ENCODE measurements at places on chromosomes 2 and 18.

GRCh38 chr2:69175790-69176715 lies 163.1 kb downstream of the ANTXR1 start:
- DNase-seq: no peak

DNA sequence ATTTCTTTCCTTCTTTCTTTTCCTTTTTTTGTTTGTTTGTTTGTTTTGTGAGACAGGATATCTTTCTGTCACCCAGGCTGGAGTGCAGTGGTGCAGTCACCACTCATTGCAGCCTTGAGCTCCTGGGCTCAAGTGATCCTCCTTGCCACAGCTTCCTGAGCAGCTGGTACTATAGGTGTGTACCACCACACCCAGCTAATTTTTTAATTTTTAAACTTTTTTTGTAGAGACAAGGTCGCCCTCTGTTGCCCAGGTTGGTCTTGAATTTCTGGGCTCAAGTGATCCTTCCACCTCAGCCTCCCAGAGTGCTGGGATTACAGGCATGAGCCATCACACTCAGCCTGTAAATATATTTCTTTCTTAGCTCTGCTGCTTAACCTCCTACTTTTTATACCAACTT lies 83.4 kb upstream of the CYP20A1 start:
- peak; percentile 18 for DNase-seq

DNA sequence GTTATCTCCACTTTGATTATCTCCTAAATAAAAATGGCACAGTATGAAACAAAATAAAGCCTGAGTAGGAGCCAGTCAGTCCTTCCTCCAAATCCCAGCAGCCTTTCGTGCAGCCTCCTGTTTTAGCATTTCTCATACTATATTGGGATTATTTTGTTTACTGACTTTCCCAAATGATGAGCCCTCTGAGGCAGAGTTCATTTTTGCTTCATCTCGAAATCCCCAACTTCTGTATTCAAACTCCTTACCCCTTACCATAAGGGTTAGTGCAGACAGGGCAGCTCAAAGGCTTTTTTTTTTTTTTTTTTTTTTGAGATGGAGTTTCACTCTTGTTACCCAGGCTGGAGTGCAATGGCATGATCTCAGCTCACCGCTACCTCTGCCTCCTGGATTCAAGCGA lies 113.3 kb upstream of the FOSL2 start:
- no peak for DNase-seq

- no peak for DNase-seq
These were observed 1583.4 kb upstream of the PIK3C3 start for GRCh38 chr18:40371673-40372072.

DNA sequence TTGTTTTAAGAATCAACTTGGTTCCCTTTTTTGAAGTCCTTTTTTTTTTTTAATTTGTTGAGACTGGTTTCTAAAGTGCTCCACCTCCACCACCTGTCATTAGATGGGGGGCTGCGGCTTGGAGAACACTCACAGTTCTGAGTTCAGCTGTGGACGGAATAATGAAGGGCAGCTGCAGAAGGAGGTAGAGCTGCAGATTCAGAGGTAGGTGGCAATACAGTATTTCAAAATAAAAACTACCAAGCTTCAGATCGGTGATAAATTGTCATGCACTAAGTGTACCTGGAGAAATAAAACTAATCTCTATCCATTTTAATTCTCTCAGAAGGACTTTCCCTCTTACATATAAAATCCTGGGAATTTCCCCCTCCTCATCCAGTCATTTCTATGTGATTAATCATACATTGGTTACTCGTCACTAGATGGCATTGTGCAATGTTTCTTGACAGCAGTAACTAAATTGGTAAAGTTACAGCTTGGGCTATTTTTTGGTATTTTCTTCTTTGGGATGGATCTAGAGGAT lies 81.1 kb upstream of the SLC39A10 start:
- peak; percentile 47 for DNase-seq

DNA sequence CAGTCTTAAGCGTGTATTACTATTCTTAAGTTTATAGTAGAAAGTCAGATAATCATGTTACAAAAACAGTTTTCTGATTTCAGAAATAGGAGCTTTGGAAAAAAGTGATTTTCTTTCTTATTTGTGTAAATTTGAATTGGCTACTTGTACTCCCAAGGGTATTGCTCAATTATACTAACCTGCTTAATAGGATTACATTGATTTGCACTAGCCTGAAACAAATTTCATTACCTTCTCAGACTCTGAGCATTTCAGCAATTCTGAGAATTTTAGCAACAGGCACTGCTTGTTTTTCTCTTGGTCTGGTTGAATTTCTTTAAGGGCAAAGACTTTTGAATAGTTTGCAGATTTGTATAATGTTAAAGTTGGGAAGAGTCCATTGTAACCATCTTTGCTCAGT lies 87.2 kb upstream of the NXPH2 start:
- no peak for DNase-seq

- DNase-seq: no peak
These were observed 66.2 kb downstream of the APOB start for GRCh38 chr2:20977520-20978180.

- DNase-seq: no peak
These were observed 393.8 kb upstream of the CYRIA start for GRCh38 chr2:17059458-17059857.

GRCh38 chr2:235746257-235746934 lies 252.6 kb downstream of the AGAP1 start:
- DNase-seq: peak; percentile 58

DNA sequence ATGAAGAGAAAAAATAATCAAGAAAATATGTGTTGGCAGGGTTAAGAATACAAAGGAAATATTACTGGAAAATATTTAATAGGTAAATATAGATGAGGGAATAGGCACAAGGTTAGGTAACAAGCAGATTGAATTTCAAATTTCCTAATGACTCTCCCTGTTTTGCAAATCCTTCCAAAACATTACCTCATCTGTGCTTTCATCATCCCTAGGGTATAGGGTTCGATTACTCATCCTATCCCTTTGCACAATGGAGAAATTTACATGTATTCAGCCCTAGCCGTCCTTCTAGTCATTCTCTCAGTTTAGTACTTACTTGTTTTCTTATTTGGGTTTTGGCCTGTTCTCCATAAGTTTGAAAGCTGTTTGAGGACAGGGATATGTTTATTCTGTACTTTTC lies 864.6 kb upstream of the FSHR start:
- no peak for DNase-seq

DNA sequence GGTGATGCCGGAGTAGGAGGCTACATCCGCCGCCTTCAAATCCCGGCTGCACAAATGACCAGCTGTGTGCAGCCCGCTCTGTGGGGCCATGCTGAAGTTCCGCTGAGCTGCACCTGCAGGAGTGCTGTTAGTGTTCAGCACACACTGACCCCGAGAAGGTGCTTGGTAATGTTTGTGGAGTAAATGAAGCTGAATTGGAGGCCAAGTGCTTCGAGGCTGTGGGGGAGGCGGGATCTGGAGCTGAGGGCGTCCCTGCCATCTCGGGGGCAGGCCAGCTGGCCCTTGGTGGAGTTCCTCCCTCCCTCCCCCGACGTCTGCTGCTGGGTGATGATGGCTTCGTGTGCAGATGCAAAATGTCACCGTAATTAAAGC lies 23.2 kb downstream of the KCNF1 start:
- no peak for DNase-seq

GRCh38 chr2:6352906-6353515 lies 512.7 kb downstream of the CMPK2 start:
- no peak for DNase-seq

GRCh38 chr2:189826039-189826438 lies 41.8 kb downstream of the PMS1 start:
- no peak for DNase-seq

DNA sequence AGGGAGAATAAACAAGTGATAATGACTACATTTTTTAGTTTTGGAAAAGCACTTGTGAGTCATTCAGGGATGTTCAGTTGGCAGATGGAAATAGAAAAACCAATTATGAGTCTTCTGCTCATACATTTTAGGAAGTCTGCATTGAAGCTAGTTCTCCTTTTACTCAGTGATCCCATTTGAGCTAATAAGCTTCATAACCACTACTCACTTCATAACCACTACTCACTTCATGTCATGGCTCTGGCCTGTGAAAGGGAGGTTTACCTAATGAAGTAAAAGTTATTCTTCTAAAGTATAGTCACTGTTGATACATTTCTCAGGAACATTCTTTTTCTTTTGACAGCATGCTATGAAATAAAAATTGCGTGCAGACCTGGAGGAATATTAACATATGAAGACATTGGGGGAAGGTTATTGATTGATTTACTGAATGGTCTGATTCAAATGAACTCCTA lies 948.7 kb downstream of the TSN start:
- no peak for DNase-seq

DNA sequence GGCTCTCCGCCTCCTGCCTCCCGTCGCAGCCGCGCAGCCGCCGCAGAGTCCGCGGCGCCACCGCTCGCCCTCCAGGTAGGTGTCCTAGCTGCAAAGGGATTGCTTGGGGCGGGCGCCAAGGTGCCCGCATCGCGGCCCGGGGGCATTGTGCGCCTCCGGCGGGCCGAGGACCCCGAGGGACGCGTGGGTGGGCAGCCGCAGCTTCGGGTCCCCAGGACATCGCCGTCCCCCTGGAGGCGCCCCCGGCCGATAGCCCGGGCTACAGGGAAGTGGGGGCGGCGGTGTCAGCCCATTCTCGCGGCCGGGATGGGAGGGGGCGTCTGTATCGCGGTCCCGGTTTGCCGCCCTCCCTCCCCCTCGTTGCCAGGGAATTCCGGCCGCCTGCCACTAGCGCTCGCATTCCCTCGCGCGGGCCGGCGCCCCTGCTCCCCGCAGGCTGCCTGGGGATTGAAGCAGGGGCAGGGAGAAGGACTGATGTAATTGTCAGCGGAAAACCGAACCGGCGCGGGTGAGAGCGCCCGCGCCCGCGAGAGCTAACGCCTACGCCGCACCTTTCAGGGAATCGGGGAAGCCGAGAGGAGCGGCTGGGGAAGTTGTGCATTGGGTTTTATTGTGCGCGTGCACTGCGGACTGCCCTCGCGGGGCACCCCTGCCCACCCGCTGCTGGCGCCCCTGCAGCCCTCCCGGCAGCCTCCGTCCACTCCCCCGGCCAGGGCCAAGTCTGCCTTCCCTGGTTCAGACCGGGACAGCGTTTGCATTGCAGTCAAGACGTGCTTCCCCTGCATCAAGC lies 483 bp downstream of the OSBPL6 start:
- no peak for DNase-seq

GRCh38 chr18:14949800-14950664 lies 202.1 kb downstream of the ANKRD30B start:
- no peak for DNase-seq

GRCh38 chr18:32175265-32175664 lies 14.6 kb upstream of the MEP1B start:
- no peak for DNase-seq

- no peak for DNase-seq
These were observed 7.0 kb downstream of the GCFC2 start for GRCh38 chr2:75703589-75704287.

GRCh38 chr2:152166633-152167032 lies 8.9 kb downstream of the STAM2 start:
- DNase-seq: no peak

DNA sequence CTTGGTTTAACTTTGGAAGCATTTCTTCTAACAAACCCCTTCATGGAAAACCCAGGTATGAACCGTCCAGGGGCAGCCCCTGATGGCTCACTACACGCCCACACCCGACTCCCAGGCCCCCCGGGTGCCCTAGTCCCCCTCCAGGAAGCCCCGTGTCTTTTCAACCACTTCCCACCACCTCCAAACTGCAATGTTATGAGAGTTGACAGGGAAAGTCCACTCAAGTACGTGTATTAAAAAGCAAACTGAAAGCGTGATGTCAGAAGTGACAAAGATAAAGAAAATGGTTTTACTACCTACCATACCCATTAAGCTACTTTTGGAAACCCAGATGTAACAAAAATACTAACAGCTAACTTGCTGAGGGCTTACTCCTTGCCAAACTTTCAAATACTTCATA lies 51.5 kb downstream of the L3MBTL4 start:
- DNase-seq: no peak

- DNase-seq: peak; percentile 14
These were observed 72.6 kb downstream of the EPAS1 start for GRCh38 chr2:46369783-46370182.

GRCh38 chr2:287911-288757 lies at the start of gene ALKAL2:
TSS of gene ALKAL2 (minus strand) at chr2:288091. CDS start at chr2:287835, 256 bp downstream.
- DNase-seq: no peak

- no peak for DNase-seq
These were observed 30.3 kb downstream of the AKAIN1 start for GRCh38 chr18:5166606-5167280.

DNA sequence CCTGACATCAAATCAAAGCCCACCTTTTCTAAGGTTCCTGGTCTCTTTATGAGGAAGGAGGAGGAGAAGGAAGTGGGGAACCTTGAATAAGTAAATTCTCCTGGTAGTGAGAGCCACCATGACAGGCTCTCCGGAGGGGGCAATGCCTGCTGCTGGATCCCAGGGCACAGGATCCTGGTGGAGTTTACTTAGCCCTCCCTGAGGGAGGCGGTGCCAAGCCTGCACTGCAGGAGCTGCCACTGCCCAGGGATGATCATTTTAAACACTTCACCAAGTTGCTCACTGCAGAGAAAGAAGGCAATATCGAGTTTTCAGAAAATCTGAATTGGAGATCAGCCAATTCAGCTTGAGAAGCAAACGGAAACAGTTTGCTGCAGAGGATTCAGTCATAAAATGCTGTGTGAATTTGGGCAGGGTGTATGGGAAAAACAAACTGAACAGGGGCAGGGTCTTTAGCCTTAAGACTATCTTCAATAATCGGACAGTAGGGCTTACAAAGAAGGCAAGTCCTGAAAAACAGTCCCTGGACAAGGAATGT lies 200.7 kb downstream of the RAD51AP2 start:
- no peak for DNase-seq

- no peak for DNase-seq
These were observed 593 bp downstream of the SP140L start for GRCh38 chr2:230327418-230328154.

DNA sequence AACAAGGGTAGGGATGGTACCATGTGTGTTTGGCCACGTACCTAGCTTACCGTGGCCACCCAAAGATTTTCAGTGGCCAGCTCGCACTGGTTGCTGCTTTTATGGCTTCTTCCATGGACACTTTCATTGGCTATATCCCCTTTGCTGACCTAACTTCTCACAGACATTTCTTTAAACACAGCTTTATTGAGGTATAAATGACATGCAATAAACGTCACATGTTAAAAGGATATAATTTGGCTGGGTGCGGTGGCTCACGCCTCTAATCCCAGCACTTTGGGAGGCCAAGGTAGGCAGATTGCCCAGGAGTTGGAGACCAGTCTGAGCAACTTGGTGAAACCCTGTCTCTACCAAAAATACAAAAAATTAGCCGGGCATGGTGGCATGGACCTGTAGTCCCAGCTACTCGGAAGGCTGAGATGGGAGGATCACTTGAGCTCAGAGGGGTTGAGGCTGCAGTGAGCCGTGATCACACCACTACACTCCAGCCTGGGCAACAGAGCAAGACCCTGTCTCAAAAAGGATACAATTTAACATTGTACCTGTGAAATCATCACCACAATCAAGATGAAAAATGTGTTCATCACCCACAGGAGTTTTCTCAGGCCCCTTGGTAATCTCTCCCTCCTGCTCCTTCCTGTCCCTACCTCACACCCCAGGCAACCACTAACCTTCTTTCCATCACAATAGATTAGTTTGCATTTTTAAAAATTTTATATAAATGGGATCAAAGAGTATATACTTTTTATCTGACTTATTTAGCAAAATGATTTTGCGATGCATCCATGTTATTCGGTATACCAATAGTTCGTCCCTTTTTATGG lies 127.8 kb upstream of the PPP1CB start:
- DNase-seq: no peak

GRCh38 chr2:133504566-133505505 lies 63.4 kb downstream of the NCKAP5 start:
- DNase-seq: no peak
